ENCODE measurements at places on chromosomes 16 and 17. TPM values are rescaled to one million over a fixed set of nuclear protein-coding genes. Genes with fewer than 3 reads are reported as not detected.
A peak's percentile ranks its signal among the peaks of the same experiment; 100 is the strongest.

The SRL gene
- not detected for total RNA-seq

The TPSB2 gene
- not detected for total RNA-seq

The RUNDC3A gene
- not detected for total RNA-seq

The TMEM220 gene
- total RNA-seq: 2.4 TPM

The GCGR gene
- not detected for total RNA-seq

The DNAJA3 gene
- 64.2 TPM for total RNA-seq

The ZDHHC7 gene
- 73.2 TPM for total RNA-seq

DNA sequence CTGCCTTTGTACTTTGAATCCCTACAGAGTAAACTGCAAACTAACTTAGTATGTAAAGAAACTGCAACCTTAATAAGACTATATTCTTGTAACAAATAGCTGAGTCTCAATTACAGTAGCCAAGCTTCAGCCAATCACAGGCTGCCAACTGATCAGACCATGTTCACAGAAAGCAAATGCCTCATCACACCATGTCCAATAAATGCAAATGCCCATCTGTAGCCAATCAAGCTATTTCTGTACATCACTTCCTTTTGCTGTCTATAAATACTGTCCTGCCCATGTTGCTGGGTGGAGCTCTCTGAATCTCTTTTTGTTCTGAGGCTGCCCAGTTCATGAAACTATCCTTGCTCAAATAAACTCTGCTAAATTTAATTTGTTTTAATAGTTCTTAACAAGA lies 531.7 kb upstream of the TOM1L1 start:
- no peak for DNase-seq

GRCh38 chr16:49473131-49473530 lies 99.5 kb downstream of the C16orf78 start:
- no peak for DNase-seq

- no peak for DNase-seq
Observed at GRCh38 chr17:13036751-13037150, 18.9 kb upstream of the ELAC2 start.

- DNase-seq: no peak
Observed at GRCh38 chr16:48632137-48632774, 22.3 kb upstream of the N4BP1 start.

DNA sequence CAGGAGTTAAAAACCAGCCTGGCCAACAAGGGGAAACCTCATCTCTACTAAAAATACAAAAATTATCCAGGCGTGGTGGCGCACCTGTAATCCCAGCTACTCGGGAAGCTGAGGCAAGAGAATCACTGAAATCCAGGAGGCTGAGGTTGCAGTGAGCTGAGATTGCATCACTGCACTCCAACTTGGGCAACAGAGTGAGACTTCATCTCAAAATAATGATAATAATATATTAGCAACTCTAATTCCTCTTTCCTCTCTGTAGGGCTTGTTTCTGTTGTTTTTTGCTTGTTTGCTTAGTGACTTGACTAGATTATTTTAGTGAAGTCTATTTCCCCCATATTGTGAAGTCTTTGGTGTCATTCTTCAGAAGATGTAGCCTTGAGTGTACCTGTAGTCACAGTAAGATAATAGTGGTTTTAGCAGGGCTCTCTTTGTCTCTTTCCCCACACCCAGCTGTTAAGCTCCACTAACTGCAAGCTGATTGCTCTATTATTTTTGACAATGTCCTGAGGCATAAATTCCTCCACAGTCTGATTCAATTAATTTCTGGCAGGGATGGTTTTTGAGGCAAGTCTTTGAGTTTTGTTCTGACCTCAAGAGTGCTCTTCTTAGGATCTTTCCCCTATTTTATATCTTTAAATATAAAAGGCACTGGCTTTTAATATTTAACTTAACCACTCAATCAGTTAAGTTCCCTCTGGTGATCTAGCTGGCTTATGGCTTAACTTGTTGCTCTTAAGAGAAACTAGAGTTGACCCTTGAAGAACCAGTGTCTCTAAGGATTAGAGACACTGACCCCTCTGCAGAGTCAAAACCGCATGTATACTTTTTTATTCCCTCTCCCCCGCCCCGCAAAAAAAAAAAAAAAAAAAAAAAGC lies 18.6 kb upstream of the TNFSF12 start:
- no peak for DNase-seq

DNA sequence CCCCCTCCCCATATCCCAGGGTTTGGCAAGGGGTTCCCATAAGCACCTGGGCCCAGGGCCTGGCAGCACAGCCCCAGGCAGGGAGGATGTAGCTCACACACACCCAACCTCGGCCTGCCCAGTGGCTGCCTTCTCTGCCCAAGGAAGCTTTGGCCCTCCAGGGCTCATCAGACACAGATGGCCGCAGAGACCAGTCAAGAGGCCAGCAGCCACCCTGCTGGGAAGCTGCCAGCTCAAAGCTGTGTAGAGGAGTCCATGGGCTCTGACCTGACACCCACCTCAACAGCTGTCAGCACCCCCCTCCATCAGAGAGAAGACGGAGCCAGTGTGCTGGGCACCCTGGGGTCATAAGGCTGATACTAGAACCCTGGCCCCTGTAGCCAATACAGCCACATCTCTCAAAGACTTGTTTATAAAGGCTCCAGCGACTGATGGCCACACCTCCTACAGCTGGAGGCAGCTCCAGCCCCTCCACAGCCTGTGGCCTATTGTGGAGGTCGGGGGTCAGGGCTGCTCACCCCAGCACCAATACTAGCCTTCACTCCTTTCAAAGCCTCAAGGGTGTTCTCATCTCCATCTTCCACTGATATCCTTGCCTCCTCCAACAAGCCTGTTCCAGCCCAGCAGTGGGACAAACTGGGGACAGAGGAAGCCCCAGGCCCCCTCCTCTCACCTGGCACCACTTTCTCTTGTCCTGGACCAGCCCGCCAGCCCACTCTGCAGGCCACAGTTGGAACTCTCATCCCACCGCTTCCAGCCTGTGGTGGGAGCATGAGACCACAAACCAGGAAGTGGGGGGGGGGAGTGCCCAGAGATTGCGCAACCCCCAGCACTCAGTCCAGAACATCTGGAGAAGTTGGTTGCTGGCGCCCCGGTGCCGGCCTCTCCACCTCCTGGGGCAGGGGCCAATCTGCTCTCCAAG lies 2.2 kb upstream of the MPG start:
- peak; percentile 90 for DNase-seq

DNA sequence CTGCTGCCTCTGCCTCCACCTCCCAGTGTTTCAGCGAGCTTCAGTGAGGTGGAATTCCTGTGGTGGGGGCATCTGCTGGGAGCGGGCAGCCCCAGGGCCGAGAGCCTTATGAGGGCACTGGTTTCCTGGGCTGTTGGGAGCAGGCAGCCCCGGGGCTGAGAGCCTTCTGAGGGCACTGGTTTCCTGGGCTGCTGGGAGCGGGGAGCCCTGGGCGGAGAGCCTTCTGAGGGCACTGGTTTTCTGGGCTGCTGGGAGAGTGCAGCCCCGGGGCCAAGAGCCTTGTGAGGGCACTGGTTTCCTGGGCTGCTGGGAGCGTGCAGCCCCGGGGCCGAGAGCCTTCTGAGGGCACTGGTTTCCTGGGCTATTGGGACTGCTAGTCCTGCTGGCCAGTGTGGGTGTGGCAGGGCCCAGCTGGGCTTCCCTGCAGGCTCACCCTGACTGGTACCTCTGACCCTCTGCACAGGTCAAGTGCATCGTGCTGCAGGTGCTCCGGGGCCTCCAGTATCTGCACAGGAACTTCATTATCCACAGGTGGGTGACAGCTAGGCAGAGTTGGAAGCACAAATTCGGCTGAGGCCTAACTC lies 5.6 kb downstream of the CDK10 start:
- DNase-seq: no peak

DNA sequence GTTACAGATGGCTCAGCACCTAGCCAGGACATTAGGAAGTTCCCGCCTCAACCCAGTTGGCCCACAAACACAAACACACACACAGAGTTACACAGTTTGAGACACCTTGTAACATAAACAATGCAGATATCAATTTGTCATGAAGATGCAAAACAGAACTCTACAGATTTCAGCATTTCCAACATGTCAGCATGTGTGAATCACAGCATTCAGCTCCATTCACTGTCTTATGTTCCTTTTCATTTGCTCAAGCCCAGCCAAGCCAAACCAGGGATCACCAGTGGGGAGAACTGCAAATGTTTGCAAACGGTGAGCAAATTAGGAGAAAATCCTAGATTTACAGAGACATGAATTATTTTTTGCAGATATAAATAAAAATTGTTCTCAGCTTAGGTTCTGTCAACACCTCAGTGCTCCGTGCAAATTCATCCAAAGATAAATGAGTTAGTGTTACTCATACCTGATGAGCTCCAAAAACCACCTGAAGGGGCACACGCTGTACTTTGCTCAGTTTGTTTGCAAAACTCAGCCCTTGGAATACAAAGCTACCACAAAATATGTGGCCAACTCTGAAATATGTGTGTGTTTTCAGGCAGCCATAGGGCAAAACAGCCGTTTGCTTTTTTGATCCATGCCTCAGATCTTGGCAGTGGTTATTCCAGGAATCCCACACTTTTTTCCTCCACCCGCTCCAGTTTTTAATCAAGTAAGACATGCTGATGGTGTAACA lies 16.3 kb upstream of the COX10 start:
- no peak for DNase-seq

GRCh38 chr17:80790981-80791742 lies 200.5 kb upstream of the CHMP6 start:
- DNase-seq: no peak

GRCh38 chr17:78759969-78760352 lies 22.1 kb downstream of the CYTH1 start:
- no peak for DNase-seq

GRCh38 chr16:1450841-1451240 lies 6.5 kb upstream of the CCDC154 start:
- no peak for DNase-seq

GRCh38 chr17:71921796-71922195 lies 199.0 kb upstream of the SOX9 start:
- DNase-seq: no peak

DNA sequence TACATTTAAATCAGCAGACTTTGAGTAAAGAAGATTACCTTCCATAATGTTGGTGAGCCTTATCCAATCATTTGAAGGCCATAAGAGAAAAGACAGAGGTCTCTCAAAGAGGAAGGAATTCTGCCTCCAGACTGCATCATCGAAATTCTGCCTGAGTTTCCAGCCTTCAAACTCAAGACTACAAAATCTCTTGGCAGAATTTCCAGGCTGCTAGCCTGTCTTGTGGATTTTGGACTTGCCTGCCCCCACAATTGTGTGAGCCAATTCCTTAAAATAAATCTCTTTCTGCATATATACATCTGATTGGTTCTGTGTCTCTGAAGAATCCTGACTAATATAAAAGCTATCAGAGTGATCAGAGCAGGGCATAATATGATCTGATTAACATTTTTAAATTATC lies 216.6 kb upstream of the CPHXL start:
- DNase-seq: no peak

GRCh38 chr16:23124315-23124714 lies 24.9 kb downstream of the USP31 start:
- peak; percentile 92 for DNase-seq

DNA sequence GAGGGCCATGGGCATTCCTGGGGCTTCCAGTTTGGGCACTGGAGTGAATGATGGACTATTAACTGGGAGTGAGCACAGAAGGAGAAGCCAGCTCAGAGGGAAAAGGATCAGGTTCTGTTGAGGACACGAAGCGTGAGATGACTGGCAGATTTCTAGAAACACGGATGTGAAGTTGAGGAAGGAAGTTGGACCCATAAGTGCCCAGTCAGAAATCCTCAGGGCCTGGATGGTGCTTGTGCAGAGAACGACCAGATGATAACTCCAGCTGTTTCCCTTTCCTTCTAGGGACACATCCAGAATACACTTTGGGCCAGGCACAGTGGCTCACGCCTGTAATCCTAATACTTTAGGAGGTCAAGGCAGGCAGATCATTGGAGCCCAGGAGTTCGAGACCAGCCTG lies 23.3 kb upstream of the ANKRD40CL start:
- no peak for DNase-seq

- no peak for DNase-seq
Observed at GRCh38 chr17:31405890-31406371, 14.5 kb downstream of the RAB11FIP4 start.

- no peak for DNase-seq
Observed at GRCh38 chr17:6186998-6187397, 116.8 kb downstream of the WSCD1 start.

- no peak for DNase-seq
Observed at GRCh38 chr16:333406-334094, 19.0 kb downstream of the AXIN1 start.

GRCh38 chr16:5193861-5194260 lies 96.3 kb upstream of the EEF2KMT start:
- no peak for DNase-seq

GRCh38 chr17:76138896-76139752 lies 1.9 kb downstream of the FOXJ1 start:
- no peak for DNase-seq

DNA sequence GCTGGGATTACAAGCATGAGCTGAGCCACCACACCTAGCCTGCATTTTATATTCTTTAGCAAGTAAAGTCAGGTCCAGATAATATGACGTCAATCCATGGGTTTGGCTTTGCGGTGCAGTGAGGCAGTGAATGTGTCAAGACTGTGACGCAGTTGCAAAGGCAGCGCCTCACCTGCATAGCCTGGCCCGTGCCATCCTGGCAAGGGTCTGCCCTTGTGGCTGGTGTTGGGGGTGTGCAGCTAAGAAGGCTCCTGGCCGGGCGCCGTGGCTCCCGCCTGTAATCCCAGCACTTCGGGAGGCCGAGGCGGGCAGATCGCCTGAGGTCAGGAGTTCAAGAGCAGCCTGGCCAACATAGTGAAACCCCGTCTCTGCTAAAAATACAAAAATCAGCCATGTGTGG lies 7.0 kb downstream of the PDF start:
- no peak for DNase-seq

GRCh38 chr16:22763437-22764080 lies 50.4 kb upstream of the HS3ST2 start:
- DNase-seq: no peak

- no peak for DNase-seq
Observed at GRCh38 chr17:59510611-59511010, 54.8 kb upstream of the DHX40 start.

DNA sequence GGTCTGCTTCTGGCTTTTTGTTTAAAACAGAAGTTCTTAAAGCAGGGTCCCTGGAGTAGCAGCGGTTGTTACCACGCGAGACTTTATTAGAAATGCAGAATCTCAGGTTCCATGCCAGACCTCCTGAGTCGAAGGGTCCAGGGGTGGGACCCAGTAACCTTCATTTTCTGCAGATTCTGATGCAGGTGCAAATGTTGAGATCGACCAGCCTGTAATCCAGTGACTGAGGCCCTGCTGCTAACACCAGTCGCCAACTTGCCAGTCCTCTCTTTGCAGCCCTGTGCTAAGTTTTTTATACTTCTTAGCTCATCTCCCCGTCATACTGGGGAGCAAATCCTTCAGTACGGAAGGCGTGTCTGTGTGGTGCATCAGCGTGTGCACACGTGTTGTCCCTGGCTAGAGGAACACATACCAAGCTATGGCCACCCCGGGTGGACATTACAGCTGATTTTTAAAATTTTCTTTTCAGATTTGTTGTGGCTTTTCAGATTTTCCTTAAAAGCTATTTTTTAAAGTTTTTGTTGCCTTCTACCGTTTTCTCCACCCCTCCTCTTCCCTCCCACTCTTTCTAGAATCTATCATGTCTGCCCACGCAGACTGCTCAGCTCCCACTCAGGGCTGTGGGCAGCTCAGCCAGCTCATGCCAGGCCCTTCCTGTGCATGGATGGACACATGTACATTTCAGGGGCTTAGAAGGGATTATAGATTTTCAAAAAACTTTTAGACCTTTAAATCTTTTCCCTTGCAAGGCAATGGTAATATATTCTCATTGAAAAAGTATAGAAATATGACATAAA lies 57.7 kb downstream of the MEAK7 start:
- peak; percentile 21 for DNase-seq

GRCh38 chr17:80523956-80524712 lies 20.5 kb upstream of the RPTOR start:
- no peak for DNase-seq
